Liver (tissue), 10 donors: ENCODE measurements at places on chromosomes 3 and 15.

GRCh38 chr3:142828703-142829305 lies 60.1 kb downstream of the PCOLCE2 start:
- DNase-seq: peak; percentile 86

GRCh38 chr3:57659806-57660439 lies 33.0 kb downstream of the DENND6A start:
- DNase-seq: no peak

DNA sequence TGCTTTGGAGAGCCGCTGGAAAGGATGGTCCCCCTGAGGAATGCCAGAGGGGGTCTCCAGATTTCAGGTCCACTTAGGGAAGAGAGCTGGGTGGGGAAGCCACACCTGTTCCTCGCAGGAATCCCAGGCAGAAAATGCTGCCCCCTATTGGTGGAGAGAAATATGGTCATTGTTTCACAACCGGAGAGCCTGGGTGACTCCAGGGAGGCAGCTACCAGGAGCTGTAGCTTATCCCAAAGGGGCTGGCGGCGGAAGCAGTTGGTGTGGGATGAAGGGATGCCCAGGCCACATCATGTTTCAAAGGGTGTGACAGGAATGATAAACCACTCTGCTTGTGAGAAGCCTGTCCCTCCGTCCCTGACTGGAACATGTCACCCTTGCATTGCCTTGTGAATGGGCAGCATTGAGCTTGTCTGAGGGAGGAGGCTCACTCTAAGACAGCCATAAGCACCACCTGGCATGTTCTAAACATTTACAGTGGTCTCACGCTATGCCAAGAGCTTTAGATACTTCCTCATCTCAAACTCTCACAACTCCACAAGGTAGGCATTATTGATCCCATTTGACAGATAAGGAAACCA lies 34.5 kb downstream of the POMGNT2 start:
- DNase-seq: peak; percentile 35

- peak; percentile 37 for DNase-seq
Measured at GRCh38 chr3:133663569-133664313, 2.0 kb upstream of the TOPBP1 start.

- no peak for DNase-seq
Measured at GRCh38 chr3:151859905-151860304, 13.5 kb upstream of the SUCNR1 start.
